Caki2 (cell line): ENCODE measurements at places on chromosomes 7 and 10. TPM values are rescaled to one million over a fixed set of nuclear protein-coding genes. Genes with fewer than 3 reads are reported as not detected.

The ADAMTS14 gene
- 0.37 and 1.0 TPM in 2 replicates for total RNA-seq

The JAKMIP3 gene
- 0.54 and 1.9 TPM in 2 replicates for total RNA-seq

The CFAP69 gene
- total RNA-seq, result 0.14 and 0.68 TPM in 2 replicates

- DNase-seq, result no peak
Observed at GRCh38 chr7:52959336-52959735, 76.1 kb upstream of the POM121L12 start.

DNA sequence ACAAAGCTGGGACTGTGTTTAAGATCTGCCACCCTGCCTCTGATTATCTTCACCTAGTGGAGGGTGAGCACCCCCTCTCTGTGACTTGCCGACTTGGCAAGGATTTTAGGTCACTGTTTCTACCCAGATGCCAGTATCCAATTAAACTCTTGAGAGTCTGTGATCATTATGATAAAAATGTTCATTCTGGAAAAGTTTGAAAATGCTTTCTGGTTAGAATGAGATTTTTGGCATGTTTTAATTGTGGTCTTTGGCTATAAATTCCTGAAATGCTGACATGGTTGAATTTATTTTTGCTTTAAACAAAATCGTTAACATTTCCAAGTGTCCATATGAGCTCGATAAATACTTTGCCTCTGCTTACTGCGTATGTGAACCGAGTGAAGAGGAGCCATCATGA lies 221.4 kb downstream of the BICC1 start:
- DNase-seq, result no peak

DNA sequence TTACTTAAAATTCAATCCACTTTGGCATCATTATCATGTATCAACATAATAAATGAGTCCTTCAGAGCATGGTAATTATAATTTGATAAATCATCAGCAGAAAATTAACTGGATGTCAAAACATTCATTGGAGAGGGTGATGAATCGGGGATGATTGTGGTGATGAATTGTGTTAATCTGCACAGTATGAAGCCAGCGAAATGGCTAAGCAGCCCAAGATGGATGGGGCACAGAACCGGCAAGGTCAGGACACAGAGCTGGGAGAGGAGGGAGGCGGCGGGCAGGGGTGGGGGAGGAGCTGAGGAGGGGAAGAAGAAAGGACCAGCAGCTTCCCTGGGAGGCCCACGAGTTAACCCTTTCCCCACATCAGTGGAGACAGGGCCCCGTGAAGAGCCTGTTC lies 536.1 kb downstream of the LRMDA start:
- no peak for DNase-seq

The ELFN1 gene
- not detected in 2 replicates for total RNA-seq

The CPA2 gene
- total RNA-seq, result not detected in 2 replicates

DNA sequence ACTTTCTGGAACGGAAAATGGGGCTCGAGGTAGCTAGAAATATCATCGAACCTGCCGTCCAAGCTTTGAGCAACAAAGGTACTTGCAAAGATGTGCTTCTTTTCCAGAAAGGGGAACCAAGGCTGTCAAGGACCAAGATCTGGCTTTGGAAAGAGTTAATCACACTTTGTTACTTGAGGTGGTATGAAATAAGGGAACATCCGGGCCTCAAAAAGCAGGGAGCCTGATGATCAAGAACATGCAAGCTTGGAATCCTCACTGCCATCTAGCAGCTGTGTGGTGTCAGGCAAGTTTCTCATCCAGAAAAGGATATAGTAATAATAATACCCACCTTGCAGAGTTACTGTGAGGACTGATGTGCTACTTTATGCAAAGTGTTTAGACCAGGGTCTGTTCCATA lies 329.5 kb downstream of the GRID1 start:
- DNase-seq, result no peak

- no peak for DNase-seq
Observed at GRCh38 chr10:20893297-20893696, 3.8 kb downstream of the NEBL start.

The ZNF727 gene
- not detected in 2 replicates for total RNA-seq

- no peak for DNase-seq
Observed at GRCh38 chr7:44438816-44439215, 51.6 kb downstream of the NUDCD3 start.

- no peak for DNase-seq
Observed at GRCh38 chr7:45597286-45597984, 23.3 kb downstream of the ADCY1 start.

DNA sequence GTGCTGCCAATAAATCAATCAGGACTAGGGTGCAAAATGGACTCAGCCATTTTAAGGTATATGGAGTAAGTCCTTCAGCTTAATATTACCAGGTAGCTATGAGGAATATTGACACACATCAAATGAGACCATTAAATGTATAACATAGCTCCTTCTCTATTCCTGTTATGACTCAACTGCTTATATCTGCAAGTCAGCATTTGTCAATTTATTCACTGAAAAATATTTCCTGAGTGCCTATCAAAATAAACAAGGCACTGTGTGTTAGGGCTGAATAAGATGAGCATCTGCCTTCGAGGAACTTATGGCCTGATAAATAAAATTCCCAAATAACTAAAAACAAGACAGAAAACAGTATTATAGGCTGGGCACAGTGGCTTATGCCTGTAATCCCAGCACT lies 113.8 kb downstream of the CDK6 start:
- no peak for DNase-seq

DNA sequence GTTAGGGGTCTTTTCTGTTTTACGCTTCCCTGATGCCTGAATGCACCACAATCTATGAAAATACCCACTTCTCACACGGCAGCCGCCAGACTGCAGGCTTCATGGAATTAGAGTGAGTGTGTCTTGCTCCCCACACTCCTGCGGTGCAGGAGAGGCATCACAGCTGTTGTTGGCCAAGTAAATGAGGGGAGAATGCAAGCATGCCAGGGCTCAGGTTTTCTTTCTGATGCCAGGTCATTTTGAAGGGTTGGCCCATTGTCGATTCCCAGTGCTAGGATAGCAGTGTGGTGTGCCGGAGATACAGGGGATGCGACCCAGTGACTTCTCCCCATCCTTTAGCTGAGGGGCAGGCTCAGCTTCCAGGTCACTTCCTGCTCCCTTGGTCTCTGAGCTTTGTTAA lies 16.3 kb downstream of the CXCL12 start:
- DNase-seq, result no peak

GRCh38 chr10:80158598-80159127 lies 26.1 kb downstream of the PLAC9 start:
- peak; percentile 85 for DNase-seq

The CLRN3 gene
- not detected in 2 replicates for total RNA-seq

The ECD gene
- 44.6 and 45.7 TPM in 2 replicates for total RNA-seq

GRCh38 chr10:17385066-17385465 lies 69.3 kb downstream of the ST8SIA6 start:
- no peak for DNase-seq
